Stimulated activated CD8-positive, alpha-beta memory T cell treated with anti-CD3 and anti-CD28 coated beads, Interleukin-15, amount 100 ng/mL, for 1 hour (primary cell): ENCODE measurements at places on chromosomes 13 and 19.

DNA sequence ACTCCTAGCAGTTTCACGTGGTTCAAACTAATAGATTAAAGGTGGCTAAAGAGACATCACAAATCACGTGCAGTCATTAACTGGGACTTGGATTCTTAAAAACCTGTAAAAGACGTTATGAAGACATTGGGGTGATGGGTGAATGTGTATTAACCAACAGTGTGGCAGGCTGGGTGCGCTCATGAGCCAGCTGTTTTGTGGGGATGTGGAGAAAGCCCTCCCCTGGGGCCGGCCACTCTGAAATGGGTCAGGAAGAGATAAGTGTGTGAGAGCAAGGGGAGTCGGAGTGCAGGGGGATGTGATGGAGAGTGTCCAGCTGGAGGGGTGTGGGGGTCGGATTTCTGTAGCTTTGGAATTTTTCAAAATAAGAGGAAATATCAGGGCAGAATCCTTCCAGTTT lies 10.4 kb downstream of the UPF1 start:
- DNase-seq = no peak

DNA sequence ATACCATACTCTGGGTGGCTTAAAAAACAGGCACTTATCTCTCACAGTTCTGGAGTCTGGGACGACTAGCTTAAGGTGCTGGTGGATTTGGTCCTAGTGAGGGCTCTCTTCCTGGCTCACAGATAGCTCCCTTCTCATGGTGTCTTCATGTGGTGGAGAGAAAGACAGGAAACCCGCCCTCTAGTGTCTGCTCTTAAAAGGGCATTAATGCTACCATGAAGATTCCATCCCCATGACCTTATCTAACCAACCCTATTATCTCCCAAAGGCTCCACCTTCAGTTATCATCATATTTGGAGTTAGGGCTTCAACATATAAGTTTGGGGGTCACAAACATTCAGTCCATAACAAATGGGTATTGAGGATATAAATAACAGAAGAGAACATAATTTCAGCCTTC lies 139.4 kb downstream of the HS6ST3 start:
- no peak for DNase-seq

- DNase-seq = no peak
These were observed 2.6 kb downstream of the SIGLEC5 start for GRCh38 chr19:51627491-51628138.

GRCh38 chr19:20925481-20925880 lies 2.4 kb downstream of the ZNF85 start:
- DNase-seq = no peak

- no peak for DNase-seq
These were observed 11.3 kb upstream of the UBL3 start for GRCh38 chr13:29861694-29862110.

DNA sequence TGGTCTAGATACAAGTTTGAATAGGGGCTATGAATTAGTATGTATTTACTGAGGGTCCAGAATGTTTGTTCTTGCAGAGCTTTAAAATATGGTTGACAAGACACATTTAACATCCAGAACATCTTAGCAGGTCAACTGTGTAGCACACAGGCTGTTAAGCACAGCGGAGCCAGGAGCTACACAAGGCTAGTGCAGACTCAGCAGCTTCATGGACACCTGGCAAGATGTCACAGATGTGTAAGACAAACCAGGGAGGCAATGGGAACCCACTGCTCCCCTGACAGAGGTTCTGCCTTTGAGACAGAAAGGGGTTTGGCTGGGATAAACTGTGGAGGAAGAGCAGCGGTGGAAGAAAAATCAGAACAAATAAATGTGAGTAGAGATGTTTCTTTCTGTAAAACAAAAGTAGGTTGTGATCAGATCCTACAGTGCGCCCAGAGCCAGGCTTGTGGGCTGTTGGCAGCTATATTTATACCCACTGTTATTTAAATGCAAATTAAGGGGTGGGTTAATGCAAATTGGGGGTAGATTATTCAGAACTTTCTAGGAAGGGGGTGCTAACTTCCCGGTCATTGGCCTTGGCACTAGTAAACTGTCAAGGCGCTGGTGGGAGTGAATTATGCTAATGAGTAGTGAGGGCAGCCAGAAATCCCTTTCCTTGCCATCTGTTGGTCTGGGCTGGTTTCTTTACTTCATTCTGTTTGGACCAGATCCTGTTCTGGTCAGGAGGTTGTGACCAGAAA lies 33.0 kb downstream of the MIPEP start:
- DNase-seq = no peak
